Cerebellar cortex (tissue), 1 donor: ENCODE measurements at places on chromosomes 12 and 14.

DNA sequence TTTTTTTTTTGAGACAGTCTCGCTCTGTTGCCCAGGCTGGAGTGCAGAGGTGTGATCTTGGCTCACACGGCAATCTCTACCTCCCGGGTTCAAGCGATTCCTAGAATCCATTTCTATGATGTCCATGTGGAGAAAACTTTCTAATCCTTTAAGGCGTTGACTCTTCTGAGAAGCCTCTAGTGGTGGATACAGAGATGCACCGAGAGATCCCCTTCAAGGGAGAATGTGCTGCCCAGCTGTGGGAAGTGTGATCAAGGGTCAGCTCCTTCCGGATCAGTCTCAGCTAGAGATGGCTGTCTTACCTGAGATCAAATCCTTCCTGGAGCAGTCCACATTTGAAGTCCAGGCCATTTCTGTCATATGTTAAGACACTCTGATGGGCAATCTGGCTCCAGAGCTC, 92.7 kb upstream of the HECTD1 start:
- no peak for DNase-seq

DNA sequence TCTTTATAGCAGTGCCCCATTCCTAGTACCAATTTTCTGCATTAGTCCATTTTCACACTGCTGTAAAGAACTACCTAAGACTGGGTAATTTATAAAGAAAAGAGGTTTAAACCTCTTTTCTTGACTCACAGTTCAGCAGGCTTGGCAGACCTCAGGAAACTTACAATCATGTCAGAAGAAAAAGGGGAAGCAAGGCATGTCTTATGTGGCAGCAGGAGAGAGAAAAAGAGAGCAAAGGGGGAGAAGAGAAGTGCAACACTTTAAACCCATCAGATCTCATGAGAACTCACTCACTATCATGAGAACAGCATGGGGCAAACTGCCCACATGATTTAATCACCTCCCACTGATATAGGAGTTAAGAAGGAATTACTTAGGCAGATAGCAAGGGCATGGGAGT, 101.6 kb upstream of the PLEKHG7 start:
- DNase-seq, result no peak

- no peak for DNase-seq
Measured at GRCh38 chr14:100450049-100450448, 126.9 kb downstream of the SLC25A47 start.

DNA sequence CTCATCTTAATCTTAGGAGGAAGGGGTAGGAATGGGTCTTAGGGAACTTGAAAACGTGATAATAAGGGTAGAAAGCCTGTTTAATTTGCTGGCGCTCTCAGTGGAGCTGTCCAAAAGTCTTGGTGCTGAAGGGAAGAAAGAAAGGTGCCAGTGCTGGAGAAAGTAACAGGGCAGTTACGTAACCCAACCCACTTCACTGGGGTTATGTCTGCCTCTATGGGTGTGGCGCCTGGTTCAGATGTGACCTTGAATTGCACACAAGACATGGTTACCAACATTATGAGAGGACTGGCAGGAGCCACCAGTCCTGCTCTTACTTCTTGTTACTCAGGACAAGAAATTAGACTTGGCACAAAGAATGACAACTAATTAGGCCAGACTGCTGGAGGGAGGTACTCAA, 18.6 kb upstream of the GPATCH2L start:
- no peak for DNase-seq

- no peak for DNase-seq
Measured at GRCh38 chr14:62631176-62631575, 414.1 kb downstream of the KCNH5 start.

- no peak for DNase-seq
Measured at GRCh38 chr14:67129768-67130167, 59.5 kb upstream of the GARIN2 start.

GRCh38 chr14:30569216-30569902, 10.4 kb downstream of the G2E3 start:
- DNase-seq, result no peak

DNA sequence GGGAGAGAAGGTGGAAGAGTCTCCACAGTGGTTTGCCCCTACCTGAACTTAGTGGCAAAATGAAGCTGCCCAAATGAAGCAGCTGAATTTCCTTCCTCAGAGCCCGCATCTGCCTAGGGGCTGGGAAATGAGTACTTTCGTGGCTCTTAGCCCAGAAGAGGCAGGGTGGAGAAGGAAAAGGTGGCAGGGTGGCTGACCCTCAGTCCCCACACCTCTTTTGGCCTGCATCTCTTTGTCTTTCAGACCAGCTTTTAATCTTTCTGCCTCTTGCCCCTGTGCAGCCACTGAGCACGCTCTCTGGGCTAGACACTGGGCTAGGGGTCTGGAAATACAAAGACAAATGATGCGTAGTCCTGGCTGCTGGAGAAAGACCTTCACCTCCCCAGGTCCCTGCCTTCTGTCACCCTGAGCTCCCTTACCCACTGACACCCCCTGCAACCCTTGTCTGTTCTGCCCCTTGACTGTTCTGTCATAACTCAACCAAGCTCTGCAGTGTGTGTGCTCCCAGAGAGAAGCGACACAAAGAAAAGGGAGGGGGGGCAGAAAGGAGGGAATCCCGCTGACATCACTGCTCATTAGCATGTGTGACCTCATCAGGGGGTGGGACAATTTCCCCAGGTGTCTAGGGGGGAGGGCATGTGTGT, 371 bp upstream of the REM2 start:
- peak; percentile 85 for DNase-seq

DNA sequence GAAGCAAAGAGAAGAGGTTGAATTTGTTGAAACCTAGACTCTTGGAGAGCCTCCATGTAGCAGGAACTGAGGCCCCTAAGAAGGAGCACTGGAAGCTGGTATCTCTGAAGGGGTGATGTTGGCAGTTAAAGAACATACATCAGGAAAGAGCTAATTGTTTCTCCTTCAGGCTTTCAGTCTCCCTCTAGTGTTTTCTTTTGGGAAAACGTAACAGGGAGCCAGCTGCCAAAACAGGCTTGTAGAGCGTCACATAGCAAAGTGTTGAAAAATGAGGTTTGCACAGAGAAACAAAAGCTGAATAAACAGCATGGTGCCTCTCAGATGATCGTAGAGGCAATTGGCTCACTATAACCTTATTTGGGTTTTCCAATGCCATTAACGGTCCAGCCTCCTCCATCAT, 46.9 kb upstream of the CAND1 start:
- peak; percentile 12 for DNase-seq

DNA sequence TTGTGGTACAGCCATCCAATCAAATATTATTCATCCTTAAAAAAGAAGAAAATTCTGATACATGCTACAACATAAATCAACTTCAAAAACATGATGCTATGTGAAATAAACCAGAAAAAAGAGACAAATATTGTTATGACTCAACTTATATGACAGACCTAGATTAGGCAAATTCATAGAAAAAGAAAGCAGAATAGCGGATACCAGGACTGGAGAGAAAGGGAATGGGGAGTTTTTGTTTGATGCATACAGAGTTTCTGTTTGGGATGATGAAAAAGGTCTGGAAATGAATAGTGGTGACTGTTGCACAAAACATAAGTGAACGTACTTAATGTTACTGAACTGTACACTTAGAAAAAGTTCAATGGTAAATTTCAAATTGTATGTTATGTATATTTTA, 82.3 kb downstream of the SPPL3 start:
- DNase-seq, result no peak

DNA sequence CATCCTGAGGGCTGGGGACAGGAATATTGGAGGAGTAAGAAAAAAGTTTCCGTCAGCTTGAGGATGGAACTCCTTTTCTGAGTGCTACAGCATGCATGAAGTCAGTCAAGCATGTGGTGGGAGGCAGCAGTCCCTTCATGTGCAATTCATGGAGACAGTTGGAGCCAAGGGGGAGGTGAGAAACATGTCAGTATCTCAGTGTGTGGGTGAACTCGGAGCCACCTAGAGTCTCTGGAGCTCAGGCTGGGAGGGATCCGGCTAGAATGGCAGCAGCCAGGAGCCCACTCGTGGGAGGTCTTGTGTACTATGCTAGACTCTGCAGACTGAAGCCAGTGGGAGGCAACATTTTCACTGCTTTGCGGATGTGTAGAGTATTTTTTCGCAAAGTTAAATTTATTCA, 60.3 kb downstream of the AVPR1A start:
- DNase-seq, result no peak

DNA sequence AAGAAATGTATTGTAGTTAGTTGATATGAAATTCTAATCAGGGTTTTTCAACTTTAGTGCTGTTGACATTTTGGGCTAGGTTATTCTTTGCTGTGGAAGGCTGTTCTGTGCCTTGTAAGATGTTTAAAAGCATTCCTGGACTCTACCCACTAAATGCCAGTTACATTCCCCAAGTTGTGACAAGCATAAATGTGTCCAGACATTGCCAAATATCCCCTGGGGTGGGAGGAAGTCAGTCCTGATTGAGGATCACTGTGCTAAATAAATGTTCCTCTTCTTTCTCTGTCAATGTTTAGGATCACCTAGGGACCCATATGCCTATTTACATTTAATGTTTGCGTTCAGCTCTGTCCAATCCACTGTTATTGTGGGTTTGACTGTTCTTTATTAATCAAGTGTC, 268.3 kb downstream of the TMTC2 start:
- peak; percentile 10 for DNase-seq

DNA sequence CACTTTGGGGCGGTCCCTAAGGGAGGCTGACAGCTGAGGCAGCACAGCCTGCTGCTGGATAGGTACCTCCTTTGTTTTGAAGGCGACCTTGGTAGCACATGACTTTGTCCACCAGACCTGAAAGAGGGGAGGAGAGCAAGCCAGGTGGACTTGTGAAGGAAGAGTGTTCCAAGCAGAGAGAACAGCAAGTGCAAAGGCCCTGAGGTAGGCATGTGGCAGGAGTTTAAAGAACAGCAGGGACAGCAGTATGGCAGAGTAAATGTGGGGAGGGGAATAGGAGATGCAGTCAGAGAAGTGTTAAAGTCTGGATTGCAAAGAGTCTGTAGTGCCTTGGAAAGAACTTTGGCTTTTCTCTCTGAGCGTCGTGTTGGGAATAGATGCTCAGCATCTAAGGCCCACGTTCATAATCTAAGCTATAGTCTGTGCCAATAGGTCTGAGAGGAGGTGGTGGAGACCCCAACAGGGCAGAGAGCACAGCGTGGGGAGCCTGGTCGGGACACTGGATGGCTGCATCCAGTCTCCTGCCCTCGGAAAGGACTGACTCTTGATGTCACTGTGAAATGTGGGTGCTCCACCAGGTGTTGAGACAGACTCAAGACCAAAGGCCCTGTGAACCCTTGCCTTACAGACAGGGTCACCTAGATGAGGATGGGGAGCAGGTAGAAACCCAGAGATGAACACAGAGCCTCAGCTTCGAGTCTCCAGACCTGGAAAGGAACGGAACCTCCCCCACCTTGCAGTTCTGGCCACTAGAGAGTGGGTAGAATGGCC, 242.1 kb upstream of the PWP1 start:
- no peak for DNase-seq

DNA sequence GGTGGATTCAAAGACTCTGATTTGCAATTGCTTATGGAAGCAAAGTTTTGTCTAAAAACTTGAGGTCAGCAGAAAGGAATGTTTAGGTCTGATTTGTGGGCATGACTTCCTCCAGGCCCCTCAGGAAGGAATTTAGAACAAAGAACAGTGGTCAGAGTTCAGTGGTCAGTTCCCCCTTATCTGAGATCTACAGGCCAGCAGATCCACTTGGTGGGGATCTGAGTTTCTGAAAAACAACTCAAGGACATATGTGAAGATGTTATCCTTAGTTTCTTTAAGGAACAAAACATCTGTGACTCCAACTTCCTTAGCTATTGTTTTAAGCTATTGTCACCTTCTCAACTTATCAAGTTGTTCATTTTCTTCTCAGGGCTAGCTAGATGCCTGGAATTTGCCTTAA, 28.0 kb upstream of the NAA30 start:
- no peak for DNase-seq

- no peak for DNase-seq
Measured at GRCh38 chr12:132481771-132482745, 7.9 kb upstream of the FBRSL1 start.

GRCh38 chr12:48903982-48904411, 21.3 kb downstream of the FKBP11 start:
- peak; percentile 73 for DNase-seq

DNA sequence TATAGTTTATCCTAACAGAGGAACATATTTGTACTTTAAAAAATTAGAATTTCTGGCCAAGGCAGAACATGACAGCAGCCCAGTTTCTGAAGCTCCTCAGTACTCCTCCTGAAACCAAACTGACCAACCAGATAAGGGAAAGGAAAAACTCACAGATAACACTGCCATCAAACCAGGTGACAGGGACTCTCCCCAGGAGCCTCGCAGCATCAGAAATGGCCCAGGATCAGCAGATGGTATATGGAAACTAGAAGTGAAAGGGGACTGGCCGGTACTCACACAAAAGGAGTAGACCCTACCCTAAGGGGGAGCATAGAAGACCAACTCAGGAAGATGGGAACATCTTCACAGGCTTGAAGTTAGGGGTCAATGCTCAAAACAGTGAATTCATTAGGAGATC, 22.0 kb downstream of the GALC start:
- DNase-seq, result no peak

- DNase-seq, result no peak
Measured at GRCh38 chr12:57474430-57474829, 5.2 kb downstream of the ARHGAP9 start.

DNA sequence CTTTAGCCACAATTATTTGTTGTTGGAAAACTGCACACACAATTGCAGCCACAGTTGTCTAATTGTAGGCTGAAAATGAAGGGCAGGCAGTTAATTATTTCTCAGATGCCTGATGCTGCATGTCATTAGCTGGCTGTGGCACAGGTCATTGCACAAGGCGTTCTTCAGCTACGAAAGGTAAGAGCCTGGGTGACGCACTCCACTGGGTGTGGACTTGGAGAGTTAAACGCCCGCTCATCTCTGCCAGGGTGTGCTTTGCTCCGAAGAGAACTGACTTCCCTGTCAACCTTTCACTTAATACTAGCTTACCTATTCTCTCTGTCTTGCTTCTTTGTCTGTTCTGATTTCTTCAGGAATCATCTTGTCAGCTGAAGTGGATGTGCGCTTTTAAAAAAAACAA, 91.4 kb upstream of the CPM start:
- DNase-seq, result no peak

GRCh38 chr12:110798461-110798860, 48.3 kb upstream of the CCDC63 start:
- DNase-seq, result no peak

- no peak for DNase-seq
Measured at GRCh38 chr12:46385438-46385837, 12.9 kb upstream of the SLC38A2 start.

DNA sequence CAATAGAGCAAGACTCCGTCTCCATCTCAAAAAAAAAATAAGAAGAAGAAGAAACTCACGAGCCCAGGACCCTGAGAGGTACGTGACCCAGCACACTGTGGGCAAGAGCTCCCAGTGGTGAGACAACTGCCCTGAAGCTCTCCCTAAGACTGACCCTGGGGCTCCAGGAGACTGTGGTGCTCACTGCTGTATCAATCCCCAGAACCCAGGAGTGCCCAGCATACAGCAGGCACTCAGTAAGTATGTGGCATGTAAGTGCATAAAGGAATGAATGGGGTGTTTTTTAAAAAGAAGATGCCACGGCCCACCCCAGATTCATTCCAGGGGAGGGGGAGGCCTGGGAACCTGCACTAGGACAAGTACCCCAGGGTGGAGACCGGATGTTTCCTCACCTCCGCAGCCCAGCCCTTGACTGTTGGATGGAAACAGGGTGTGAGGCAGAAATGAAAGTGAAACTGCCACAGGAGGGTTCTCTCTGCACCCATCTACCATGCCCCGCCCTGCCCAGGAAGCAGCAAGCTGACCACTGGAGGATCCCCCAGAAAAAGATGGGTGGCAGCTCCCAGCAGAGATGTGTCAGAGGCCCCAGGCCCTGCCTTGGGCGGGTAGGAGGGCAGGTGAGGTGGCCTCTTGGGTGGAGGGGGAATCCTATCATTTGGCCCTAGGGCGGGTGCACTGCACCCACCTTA, 12.2 kb downstream of the ITPK1 start:
- no peak for DNase-seq

GRCh38 chr12:69758105-69758504, 19.4 kb downstream of the RAB3IP start:
- DNase-seq, result no peak
